CD8-positive, alpha-beta memory T cell (primary cell): ENCODE measurements at places on chromosomes 12 and 14.
A peak's percentile ranks its signal among the peaks of the same experiment; 100 is the strongest.

DNA sequence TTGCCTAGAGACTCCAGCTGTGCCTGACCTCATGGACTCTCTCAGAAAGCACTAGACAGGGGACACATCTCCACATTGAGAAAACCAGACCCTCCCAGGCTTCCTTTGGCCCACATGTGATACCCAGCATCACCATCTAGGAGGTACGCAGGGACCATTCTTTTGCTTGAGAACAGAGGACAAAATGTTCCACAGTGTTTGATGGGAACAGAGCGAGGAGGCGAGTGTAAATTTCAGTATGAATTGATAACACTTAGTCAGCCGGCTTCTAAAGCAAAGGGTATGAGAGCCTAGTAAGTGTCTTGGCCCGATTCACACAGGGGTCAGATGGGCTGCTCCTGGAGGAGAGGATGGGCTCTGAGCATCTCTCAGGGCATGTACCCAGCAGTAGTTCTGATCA, 1052.4 kb downstream of the BCL11B start:
- H3K4me1 ChIP-seq = peaks cover 72% of the 10 kb centered on the region
- no peak overlapping the region for H3K27ac ChIP-seq
- no peak overlapping the region for H3K4me3 ChIP-seq
- no peaks in the 10 kb centered on the region for H3K27me3 ChIP-seq
- DNase-seq = no peak

- peaks cover 95% of the 10 kb centered on the region for H3K4me1 ChIP-seq
- peak overlapping the region; percentile 42 for H3K4me3 ChIP-seq
- peak overlapping the region; percentile 43 for H3K27ac ChIP-seq
- no peaks in the 10 kb centered on the region for H3K27me3 ChIP-seq
- peak; percentile 78 for DNase-seq
Measured at GRCh38 chr12:46217541-46218321, 51.1 kb downstream of the SLC38A1 start.

GRCh38 chr14:93103392-93104080, 12.2 kb downstream of the ITPK1 start:
- peak; percentile 82 for DNase-seq
- H3K4me1 ChIP-seq = peaks cover 17% of the 10 kb centered on the region

GRCh38 chr12:114852976-114853529, 169.1 kb upstream of the TBX3 start:
- H3K36me3 ChIP-seq = no peaks in the 10 kb centered on the region
- no peak overlapping the region for H3K4me3 ChIP-seq
- no peaks in the 10 kb centered on the region for H3K4me1 ChIP-seq
- H3K27me3 ChIP-seq = no peaks in the 10 kb centered on the region
- H3K27ac ChIP-seq = no peak overlapping the region
